ENCODE measurements at places on chromosomes 3 and 15. TPM values are rescaled to one million over a fixed set of nuclear protein-coding genes. Genes with fewer than 3 reads are reported as not detected.

NR2E3 gene
- not detected for total RNA-seq

C2CD4A gene
- not detected for total RNA-seq

PLA1A gene
- not detected for total RNA-seq

SOX2 gene
- not detected for total RNA-seq

IL5RA gene
- total RNA-seq = not detected

FAM174B gene
- total RNA-seq = 2.5 TPM

VEPH1 gene
- total RNA-seq = not detected

IL20RB gene
- total RNA-seq = 2.1 TPM

DZIP1L gene
- total RNA-seq = not detected

DAZL gene
- not detected for total RNA-seq

PIF1 gene
- total RNA-seq = 69.1 TPM

SLITRK3 gene
- total RNA-seq = not detected

CCR4 gene
- total RNA-seq = 2.9 TPM

SIAH2 gene
- total RNA-seq = 31.5 TPM

RFC4 gene
- 98.9 TPM for total RNA-seq

TMEM40 gene
- not detected for total RNA-seq

AMT gene
- 3.8 TPM for total RNA-seq

ABHD14A gene
- 11.7 TPM for total RNA-seq

PLCH1 gene
- 2.4 TPM for total RNA-seq

GOLGA6A gene
- not detected for total RNA-seq

AP3B2 gene
- not detected for total RNA-seq

GUCA1C gene
- total RNA-seq = not detected

ISLR gene
- total RNA-seq = not detected

THPO gene
- total RNA-seq = not detected

DNA sequence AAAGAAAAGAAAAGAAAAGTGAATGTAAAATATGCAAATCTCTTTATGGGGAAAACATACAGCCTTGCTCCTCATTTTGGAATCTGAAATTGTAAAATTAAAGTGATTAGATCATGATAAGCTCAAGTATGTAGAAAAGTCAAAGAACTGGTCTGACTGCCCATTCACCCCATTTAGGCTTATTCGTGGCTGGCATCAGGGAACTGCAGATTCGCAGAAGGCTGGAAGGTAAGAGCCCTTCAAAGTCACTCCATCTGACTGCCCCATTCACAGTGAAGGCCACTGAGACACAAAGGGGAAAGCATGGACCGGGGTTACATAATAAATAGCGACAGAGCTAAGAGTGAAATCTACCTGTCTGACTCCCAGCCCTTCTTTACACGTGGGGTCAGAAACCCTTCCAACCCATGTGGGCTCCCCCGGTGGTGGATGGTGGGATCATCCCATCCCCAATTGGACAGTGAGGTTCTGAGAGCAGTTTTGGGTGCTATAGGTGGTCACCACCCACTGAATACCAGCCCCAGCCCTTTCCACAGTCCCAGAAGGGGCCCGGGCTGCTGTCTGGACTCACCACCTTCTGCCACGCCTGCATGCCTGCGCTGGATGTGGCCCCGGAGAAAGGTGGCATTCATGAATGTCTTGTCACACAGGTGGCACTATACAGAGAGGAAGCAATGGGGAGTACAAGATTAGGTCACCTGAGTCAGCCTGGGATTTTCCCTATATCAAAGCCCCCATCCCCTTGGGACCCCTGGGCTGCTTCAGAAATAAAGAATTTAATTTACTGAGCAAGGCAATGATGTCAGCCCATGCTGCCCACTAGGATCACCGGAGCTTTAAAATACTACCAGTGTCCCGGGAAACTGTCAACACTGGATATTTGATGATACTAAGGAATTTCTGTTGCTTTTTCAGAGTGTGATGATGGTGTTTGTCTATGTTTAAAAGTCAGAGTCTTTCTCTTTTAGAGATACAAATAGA, 17.9 kb downstream of the DZIP1L start:
- no peak for DNase-seq

GRCh38 chr3:77040216-77040615, 317 bp downstream of the ROBO2 start:
- no peak for DNase-seq

DNA sequence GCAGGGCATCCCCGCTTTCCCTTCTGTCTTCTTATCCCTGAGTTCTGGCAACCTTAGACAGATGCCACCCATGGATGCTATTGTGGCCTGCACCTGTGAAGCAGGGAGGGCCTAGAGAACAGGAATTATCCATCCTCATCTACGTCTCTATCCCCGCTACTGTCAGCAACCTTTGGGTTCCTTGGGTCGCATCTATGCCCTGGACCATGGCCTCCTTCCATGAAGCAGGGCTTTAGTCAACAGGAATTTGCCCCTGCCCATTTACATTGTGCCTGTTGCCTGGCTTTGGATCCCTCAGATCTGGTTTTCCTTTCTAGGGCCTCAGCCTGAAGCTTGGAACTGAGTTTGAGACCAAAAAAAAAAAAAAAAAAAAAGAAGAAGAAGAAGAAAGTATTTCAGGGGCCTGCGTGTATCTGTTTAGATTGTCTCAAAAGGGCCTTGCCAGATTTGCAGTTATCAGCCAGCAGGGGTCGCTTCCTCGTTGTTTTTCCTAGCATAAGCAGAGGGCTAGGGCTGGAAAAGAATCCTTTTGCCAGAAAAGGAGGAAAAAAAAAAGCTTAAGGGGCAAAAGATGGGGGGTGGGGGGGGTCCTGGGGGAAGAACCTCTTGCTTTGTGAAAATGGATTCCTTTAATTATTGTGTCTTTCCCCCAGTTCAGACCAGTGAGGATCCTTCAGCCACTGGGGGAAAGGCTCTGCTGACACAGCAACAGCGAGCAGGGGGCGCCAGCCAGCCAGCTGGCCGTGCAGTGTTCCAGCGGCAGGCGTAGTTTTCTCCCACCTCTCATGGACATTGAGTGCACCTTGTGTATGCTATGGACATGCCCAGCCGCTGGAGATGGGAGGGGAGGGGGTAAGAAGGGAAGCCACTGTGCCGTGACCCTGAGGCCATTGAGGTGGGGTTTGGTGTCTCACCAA, 65.7 kb upstream of the ALDH1L1 start:
- peak; percentile 50 for DNase-seq

- DNase-seq = no peak
Measured at GRCh38 chr3:49914906-49915305, 11.2 kb upstream of the MST1R start.

DNA sequence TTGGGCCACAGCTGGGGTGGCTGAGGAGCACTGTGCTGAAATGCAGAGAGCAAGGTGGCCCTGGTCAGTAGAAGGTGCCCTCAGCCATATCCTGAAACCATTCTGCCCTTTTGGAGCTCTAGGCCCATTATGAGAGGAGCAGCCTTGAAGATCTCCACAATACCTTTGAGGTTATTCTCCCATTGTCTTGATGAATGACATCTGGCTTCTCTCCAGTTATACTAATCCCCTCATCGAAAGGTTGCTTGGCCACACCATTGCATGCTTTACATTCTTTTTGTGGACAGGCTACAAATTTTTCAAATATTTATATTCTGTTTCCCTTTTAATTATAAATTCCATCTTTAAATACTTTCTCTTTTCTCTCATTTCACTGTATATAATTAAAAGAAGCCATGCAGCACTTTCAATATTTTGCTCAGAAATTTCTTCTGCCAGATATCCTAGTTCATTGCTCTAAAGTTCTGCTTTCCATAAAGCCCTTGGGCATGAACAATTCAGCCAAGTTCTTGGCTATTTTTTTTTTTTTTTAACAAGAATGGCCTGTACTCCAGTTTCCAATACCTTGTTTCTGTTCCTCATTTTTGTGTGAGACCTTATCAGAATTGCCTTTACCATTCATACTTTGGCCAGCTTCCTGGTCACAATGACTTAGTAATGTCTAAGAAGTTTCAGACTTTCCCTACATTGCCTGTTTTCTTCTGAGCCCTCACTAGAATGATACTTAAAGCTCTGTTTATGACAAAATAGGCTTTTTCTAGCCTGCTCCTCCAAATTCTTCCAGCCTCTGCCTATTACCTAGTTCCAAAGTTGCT, 138.9 kb upstream of the SGO1 start:
- no peak for DNase-seq

GRCh38 chr3:139309880-139310279, 33.9 kb upstream of the MRPS22 start:
- no peak for DNase-seq

DNA sequence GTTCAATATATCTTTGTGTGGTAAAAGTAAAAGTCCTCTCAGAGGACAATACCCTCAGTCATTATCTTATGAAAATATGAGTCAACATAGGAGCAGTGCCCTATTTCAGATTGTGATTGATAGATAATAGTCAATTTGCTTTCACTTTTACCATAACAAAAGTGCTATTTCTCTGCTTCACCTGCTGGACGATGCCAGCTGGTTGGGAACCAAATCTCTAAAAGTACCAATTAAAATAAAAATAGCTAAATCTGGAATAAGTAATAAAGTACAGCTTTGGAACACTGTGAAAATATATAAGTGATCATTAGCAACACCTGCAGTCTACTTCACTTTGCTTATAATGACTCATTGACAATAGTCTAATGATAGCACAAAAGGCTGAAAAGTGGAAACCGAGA, 390.3 kb upstream of the AGTR1 start:
- no peak for DNase-seq

GRCh38 chr3:42051384-42052131, 39.6 kb upstream of the TRAK1 start:
- DNase-seq = no peak

DNA sequence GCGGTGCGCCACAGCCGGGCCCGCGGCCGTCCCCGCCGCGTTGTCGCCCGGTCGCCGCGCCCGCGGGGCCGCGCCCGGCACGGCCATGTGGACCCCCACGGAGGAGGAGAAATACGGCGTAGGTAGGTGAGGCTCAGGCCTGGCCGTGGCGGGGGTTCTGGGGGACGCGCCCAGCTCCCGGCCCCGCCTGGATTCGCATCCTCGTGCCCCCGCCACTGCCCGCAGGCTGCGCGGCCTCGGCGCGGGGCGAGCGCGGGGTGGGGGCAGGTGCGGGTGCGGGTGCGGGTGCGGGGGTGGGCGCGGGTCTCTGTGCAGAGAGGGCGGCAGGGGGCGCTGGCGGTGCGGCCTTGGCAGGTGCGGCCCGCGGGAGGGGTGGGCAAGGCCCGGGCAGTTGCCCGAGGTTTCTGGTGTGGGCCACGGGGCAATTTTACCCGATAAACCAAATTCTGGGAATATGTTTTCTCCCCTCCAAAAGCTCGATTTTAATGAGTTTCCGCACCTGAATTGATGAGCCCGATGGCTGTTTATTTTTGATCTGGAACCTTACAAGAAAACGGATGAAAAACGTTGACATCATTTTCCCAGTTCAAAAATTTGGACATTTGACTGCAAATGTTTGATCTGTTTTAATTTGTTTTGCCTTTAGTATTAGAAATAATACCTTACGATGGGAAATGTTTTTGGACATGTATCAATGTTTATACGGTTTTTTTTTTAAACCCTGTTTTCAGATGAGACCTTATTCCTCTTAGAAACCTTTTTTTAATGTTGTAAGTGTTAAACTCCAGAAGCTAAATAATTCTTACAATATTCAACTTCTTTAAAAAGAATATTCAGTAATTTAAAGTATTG, 678 bp downstream of the DOCK3 start:
- peak; percentile 65 for DNase-seq

- DNase-seq = peak; percentile 85
Measured at GRCh38 chr15:76994971-76995945, at the start of gene PSTPIP1. Gene PSTPIP1 (plus strand): TSS chr15:76995126. CDS start chr15:76995574, 448 bp downstream.

GRCh38 chr15:88736204-88736603, 67.0 kb upstream of the ACAN start:
- no peak for DNase-seq

GRCh38 chr3:125679258-125679657, 84.0 kb upstream of the OSBPL11 start:
- no peak for DNase-seq

GRCh38 chr3:127254730-127255129, 33.1 kb downstream of the PRR20G start:
- no peak for DNase-seq

GRCh38 chr3:194072691-194073279, 63.2 kb upstream of the HES1 start:
- no peak for DNase-seq

DNA sequence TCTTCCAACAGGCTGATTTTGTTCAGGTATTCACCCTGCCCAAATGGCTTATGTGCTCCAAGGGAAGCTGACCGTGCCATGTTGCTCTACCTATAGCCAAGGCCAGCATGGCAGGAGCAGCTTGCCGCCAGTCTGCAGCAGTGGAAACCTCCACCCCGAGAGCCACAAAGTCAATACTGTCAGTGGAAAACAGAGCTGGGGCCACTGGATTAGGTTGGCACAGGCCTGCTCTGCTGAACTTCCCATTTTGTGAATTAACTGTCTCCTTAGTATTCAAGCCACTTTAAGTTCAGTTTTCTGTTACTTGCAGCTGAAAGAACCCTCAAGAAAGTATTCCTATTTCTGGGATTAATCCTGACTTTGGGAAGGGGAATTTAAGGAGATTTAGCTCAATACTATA, 63.8 kb upstream of the XCR1 start:
- no peak for DNase-seq

- DNase-seq = peak; percentile 92
Measured at GRCh38 chr15:74489518-74490338, 28.8 kb upstream of the UBL7 start.

GRCh38 chr15:83250781-83251180, 33.7 kb downstream of the BNC1 start:
- DNase-seq = no peak

DNA sequence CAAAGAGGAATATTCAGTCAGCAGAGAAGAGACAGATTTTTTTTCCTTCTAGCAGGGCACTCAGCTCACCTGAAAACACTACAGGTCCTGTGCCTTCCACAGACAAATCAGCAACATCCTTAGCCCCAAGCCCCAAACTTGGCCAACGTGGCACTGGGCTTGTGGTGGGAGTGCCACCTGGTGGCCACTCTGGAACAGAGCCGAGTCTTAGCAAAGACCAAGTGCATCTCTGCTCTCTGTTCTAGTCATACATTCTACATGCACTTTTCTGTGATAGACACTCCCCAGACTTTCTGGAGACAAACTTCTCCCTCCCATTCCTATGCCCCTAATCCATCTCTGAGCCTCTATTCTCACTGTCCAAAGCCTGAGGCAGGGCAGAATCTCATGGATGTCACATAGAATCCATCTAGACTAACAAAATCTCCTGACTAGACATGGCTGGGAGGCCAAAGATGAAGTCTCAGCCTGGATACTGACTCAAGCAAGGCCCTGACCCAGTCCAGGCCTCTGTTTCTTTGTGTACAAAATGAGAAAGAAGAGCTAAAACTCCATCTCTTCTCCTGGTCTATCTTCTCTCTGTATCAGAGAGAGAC, 5.1 kb upstream of the SEMA7A start:
- peak; percentile 88 for DNase-seq

GRCh38 chr3:109563149-109563548, 225.8 kb upstream of the DPPA4 start:
- DNase-seq = peak; percentile 74

- peak; percentile 42 for DNase-seq
Measured at GRCh38 chr3:14803101-14803980, 15.4 kb upstream of the FGD5 start.

GRCh38 chr3:9302425-9303181, 53.2 kb upstream of the SRGAP3 start:
- peak; percentile 85 for DNase-seq
